ENCODE measurements at places on chromosomes 4 and X.

DNA sequence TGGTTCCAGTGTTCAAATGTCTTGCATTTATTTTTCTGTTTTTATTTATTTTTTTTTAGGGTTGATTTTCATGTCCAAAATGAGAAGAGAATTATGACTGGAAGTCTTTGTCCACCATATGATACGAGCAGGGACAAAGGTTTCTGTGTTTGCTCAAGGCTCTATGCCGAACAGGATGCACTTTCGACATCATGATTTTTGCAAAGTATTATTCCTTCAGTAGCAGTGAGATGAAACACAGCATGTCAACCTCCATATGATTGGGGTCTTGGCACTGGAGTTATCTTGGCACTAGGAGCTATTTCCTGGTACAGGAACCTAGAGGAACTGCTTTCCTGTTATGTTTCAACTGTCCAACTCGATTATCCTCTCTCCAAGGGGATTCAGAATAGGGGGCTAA is 72.6 kb downstream of the UCHL1 start:
- DNase-seq = no peak

GRCh38 chr4:88503344-88503743 is 20.2 kb downstream of the PYURF start:
- DNase-seq = no peak

DNA sequence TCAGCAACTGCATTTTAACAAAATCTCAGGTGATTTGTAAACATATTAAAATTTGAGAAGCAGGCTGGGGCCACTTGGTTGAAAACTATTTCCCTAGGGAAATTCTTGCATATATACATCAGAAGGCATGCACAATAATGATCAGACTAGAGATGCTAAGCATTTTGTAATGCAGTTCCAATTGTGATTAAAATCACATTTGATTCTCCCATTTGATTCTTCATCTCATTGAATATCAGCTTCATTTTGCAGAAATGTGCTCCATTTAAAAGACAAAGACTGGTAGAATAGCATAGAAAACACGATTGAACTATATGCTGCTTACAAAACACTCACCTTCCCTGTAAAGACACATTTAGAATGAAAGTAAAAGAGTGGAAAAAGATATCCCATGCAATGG is 32.4 kb upstream of the FHIP1A start:
- DNase-seq = no peak

GRCh38 chr4:123562994-123563750 is 166.6 kb downstream of the SPRY1 start:
- DNase-seq = no peak

- no peak for DNase-seq
Measured at GRCh38 chr4:121709766-121710405, 13.1 kb upstream of the ANXA5 start.

DNA sequence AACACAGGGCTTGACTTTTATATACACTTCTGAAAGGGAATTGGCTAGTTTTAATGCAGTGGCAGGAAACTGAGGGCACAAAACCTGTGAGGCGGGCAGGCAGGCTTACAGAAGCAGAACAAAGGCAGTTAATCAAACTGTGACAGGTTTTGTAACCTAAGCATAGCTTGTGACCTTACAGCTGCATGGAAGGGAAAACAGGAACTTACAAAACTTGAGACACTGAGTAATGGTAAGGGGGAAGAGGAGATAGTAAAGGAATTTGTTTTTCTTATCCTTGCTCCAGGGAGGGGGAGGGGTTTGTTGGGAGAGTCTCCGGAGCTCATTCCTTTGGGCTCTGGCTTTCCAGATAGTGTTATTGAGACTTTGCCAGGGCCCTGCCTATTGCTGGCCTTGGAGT is 55.6 kb downstream of the SLITRK4 start:
- DNase-seq = no peak

DNA sequence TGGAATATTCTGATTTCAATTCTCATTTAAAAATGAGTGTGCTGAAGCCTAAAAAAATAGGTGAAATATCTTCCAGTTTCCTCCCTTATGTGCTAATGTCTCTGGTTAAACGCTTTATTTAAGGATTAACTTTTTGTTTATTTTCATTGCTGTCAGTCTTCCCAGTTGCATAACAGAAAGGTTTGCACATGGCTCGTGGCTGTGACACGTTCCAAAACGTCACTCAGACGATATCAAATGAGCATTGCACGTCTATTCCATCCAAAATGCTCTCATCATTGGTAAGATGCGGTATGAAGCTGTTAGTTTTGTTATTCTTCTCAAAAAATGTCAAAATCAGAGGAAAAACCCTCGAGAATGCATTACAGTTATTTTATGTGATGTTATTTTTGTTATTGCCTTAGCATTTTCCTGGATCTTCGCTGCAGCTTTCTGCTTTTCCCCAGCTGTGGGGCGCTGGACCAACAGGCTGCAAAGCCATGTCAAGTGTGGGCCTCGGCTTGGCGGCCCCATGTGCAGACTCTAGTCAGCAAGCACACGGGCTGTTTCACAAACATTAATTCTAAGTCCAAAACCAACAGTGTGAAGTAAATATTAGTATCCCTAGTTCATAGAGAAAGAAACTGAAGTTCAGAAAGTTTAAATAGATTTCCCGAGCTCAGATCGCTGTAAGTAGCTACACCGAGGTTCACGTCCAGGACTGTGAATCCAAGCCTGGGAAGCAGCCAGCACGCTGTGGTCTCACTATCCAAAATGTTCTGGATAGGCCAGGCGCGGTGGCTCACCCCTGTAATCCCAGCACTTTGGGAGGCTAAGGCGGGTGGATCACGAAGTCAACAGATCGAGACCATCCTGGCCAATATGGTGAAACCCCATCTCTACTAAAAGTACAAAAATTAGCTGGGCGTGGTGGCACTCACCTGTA is 793.4 kb upstream of the FRG1 start:
- no peak for DNase-seq

DNA sequence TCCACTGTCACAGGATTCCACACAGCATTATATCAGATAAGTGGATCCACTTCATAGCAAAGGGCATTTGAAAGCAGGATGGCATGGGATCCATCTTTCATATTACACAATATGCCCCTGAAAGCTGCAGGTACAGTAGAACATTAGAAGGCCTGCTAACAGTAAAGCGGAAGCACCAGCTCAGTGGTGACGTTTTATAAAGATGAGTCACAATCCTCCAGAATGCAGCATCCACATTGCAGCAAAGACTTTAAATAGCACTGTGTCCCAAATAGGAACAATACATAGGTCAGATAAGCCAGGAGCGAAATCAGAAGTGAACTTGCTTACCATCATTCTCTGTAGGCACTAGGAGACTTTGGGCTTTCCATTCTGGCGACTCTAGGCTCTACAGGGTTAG is 609.5 kb upstream of the FAT1 start:
- DNase-seq = no peak

DNA sequence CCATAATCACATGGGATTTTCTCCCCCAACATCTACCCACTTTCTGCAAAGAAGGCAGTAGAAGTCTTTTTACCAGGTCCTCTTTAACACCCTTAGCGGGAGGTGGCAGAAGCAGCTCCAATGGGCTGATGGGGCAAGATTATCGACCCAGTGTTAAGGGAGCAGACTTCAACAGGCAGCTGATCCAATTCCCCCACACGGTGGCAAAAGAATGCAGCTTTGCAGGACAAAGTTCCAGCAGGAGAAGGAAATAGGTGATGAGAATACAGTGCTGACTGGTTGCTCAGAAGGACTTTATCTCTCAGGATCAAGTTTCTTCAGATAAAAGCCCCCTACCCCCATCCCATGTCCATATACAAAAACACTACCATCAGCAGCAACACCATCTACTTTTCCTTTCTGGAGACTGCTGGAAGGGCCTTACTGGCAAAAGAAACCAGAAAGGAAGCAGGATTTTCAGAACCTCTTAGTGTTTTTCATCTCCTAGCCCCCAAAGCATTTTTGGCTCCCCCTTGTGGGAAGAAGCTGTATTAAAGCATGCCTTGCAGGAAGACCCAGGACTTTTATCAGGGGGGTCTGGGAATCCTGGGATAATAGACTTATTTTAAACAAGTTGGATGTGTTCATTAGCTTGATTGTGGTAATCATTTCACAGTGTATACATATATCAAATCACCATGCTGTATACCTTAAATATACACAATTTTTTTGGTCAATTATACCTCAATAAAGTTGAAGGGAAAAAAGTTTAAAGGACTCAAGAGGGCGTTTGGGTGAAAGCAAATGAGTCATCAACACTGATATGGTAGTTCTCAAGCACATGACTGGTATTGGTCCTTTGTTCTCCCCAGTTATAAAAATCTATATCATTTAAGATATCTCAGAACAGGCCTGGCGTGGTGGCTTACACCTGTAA is 146.4 kb downstream of the GPC3 start:
- DNase-seq = no peak

DNA sequence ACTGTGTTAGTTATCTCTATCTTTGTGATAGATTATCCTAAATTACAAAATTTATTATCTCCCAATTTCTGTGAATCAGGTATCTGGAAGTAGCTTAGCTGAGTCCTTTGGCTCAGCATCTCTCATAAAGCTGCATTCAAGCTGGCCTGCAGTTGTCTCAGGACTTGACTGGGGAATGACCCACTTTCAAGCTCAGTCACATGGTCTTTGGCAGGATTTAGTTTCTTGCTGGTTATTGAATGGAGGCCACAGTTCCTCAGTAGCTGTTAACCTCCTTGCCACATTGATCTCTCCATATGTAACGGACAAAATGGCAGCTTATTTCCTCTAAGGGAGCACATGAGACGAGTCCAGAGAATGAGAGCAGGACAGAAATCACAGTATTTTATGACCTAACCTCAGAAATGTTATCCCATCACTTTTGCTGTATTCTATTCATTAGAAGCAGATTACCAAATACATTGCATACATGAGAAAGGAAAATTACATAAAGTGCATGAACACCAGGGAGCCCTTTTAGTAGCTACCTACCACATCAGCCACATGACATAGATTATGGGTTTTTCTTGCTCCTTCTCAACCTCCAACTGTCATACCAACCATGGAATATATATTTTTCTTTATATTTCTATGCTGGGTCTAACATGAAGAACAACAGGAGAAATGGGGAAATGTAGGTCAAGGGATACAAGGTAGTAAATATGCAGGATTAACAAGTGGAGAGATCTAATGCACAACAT is 730.1 kb downstream of the CCSER1 start:
- no peak for DNase-seq

GRCh38 chrX:109475174-109475891 is 6.6 kb downstream of the GUCY2F start:
- DNase-seq = no peak

GRCh38 chr4:26410385-26411293 is 79.6 kb downstream of the CCKAR start:
- peak; percentile 58 for DNase-seq

GRCh38 chr4:172686021-172686420 is 482.6 kb upstream of the GALNT7 start:
- DNase-seq = no peak

Data from LNCaP clone FGC (cell line).